ENCODE measurements at places on chromosomes 3 and 15. TPM values are rescaled to one million over a fixed set of nuclear protein-coding genes. Genes with fewer than 3 reads are reported as not detected.

DNA sequence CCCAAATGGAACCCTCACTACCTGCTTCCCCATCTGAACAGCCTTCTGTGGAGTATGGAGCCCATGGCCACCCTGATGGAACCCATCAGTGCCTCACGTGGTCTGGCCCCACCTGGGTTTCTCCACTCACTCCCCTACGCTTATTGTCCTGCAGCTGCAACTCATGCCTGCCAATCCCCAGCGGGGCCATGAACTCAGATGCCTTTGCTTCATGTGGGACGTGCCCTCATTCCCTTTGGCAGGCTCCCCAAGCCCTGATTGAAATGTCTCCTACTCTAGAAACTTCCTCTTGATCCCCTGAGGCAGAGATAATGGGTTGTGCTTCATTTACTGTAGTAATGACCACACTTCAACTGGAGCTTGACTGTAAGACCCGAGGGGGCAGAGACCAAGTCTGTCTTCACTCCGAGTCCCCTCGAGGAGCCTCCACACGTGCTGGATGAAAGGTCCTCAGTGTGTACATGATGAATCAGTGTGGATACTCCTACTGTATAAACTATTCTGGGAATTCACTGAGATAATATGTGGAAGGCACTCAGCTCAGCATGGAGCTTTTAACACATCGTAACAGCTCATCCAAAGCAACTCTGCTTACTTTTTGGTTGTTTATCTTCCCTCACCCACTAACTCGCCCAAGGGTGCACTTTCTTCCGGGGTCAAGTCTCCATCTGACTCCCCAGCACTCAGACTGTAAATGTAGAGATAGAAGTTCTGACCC lies 232.8 kb upstream of the BHLHE40 start:
- H3K27ac ChIP-seq: peak overlapping the region; percentile 86
- H3K27me3 ChIP-seq: no peaks in the 10 kb centered on the region
- peaks cover 55% of the 10 kb centered on the region for H3K4me1 ChIP-seq

The THAP10 gene
- 1.1 TPM for total RNA-seq

The EAF2 gene
- 1.4 TPM for total RNA-seq

- no peak for DNase-seq
- H3K27ac ChIP-seq: no peak overlapping the region
- H3K36me3 ChIP-seq: no peaks in the 10 kb centered on the region
These were observed 360.7 kb upstream of the ICE2 start for GRCh38 chr15:60839510-60840211.

GRCh38 chr3:19183584-19183983 lies 35.3 kb downstream of the KCNH8 start:
- H3K27me3 ChIP-seq: no peaks in the 10 kb centered on the region
- H3K4me1 ChIP-seq: no peaks in the 10 kb centered on the region
- DNase-seq: no peak
- H3K27ac ChIP-seq: no peak overlapping the region

DNA sequence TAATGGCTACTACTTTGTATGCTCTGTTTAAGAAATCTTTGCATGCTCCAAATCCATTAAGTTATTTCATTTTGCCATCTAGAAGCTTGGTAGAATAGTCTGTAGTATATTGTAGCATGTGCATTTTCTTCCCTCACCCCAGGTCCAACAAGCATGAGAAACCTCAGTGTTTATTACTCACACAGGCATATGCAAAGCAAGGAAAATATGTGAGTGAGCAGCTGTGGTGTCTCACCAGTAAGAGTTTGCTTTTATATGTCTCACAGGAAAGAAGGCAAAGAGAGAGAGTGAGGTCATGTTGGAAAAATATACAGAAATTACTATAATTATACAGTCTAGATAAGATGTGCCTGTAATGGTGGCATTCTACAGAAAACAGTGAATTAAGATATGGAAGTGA lies 312.5 kb downstream of the C3orf38 start:
- no peaks in the 10 kb centered on the region for H3K4me1 ChIP-seq
- H3K27ac ChIP-seq: no peak overlapping the region
- H3K27me3 ChIP-seq: no peaks in the 10 kb centered on the region
- no peaks in the 10 kb centered on the region for H3K36me3 ChIP-seq
- H3K4me3 ChIP-seq: no peak overlapping the region
- peak; percentile 35 for DNase-seq

The EEFSEC gene
- total RNA-seq: 4.4 TPM

- H3K4me3 ChIP-seq: peak overlapping the region; percentile 45
- H3K27ac ChIP-seq: peak overlapping the region; percentile 95
- peak; percentile 85 for DNase-seq
- no peaks in the 10 kb centered on the region for H3K36me3 ChIP-seq
- no peaks in the 10 kb centered on the region for H3K27me3 ChIP-seq
These were observed 34.1 kb upstream of the ATG7 start for GRCh38 chr3:11238060-11238459.

DNA sequence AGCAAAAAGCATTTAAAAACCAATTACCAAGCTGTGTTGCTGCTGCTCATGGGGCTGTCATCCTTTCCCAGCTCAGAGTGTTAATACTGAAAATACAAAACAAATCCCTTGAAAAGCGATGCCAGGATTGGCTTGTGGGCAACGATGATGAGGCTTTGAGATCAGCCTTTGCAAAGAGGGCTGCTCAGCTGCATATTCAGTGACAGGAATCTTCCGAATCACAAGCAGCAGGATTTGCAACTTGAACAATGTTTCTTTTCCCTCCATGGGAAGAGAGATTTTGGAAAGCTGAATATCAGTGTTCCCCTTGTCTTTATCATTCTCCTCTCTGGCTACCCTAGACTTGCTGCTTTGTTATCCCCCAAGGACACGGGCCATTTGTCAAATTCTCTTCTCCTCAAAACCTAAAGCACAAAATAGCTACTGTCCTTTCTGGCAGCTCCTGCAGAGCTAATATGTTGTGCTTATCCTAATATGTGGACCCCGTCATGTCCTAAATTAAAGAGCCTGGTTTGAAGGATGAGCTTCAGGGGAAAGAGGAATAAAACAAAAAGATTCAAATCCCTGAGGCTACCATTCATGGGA lies 375.8 kb downstream of the GAP43 start:
- H3K4me3 ChIP-seq: no peak overlapping the region
- peak overlapping the region; percentile 88 for H3K27ac ChIP-seq
- H3K36me3 ChIP-seq: no peaks in the 10 kb centered on the region
- H3K4me1 ChIP-seq: peaks cover 43% of the 10 kb centered on the region
- H3K27me3 ChIP-seq: no peaks in the 10 kb centered on the region

DNA sequence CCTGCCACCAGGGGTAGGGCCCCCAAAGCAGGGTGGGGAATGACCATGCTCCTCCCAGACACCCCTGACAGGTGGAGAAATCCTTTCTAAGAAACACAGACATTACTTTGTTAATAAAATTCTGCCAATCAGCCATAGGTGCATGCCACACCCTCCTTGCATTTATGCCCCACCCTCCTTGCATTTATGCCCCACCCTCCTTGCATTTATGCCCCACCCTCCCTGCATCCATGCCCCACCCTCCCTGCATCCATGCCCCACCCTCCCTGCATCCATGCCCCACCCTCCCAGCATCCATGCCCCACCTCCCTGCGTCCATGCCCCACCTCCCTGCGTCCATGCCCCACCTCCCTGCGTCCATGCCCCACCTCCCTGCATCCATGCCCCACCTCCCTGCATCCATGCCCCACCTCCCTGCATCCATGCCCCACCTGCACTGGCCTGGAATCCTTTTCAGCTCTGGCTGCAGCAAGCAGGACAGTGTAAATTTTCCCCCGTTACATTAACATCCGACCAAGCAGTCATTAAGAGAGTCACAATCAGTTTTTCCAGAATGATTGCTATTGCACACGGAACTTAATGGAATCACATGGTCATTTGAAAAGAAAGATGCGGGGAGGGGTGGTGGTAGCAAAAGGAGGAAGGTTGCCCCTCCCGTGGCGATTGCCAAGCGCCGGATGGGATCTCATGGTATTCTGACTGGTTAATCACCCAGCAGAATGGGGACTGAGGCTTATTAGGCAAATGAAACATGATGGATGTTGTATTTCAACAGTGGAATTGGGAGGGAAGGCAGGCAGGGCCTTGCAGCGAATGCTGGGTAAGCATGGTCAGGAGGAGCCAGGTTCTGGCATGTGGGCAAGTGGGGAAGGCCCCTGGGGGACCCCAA lies 91.2 kb downstream of the TLE3 start:
- no peak overlapping the region for H3K27ac ChIP-seq
- H3K36me3 ChIP-seq: no peaks in the 10 kb centered on the region
- peak; percentile 18 for DNase-seq

DNA sequence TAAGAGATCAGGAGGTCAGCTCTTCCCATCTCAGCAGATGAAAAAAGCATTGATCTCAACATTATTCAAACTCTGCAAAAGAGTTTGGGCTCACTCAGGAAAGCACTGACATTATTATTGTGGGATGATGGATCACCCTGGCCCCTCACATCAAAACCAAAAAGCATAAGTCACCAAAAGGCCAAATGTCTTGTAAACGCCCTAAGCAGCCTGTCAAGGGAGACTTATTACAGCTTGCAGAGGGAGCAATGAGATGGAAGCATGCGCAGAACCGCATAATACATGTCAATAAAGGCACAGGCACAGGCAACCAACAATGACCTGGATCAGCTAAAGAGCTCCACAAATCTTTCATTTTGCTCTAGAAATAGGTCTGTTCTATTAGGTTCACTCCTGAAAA lies 4.6 kb downstream of the FSIP1 start:
- no peak overlapping the region for H3K27ac ChIP-seq
- H3K4me3 ChIP-seq: no peak overlapping the region
- no peaks in the 10 kb centered on the region for H3K36me3 ChIP-seq
- no peaks in the 10 kb centered on the region for H3K27me3 ChIP-seq
- no peaks in the 10 kb centered on the region for H3K4me1 ChIP-seq

GRCh38 chr15:63449731-63450130 lies 54.7 kb upstream of the USP3 start:
- H3K4me1 ChIP-seq: no peaks in the 10 kb centered on the region
- no peaks in the 10 kb centered on the region for H3K36me3 ChIP-seq

The TMEM40 gene
- total RNA-seq: not detected

The RPL39L gene
- 9.1 TPM for total RNA-seq

DNA sequence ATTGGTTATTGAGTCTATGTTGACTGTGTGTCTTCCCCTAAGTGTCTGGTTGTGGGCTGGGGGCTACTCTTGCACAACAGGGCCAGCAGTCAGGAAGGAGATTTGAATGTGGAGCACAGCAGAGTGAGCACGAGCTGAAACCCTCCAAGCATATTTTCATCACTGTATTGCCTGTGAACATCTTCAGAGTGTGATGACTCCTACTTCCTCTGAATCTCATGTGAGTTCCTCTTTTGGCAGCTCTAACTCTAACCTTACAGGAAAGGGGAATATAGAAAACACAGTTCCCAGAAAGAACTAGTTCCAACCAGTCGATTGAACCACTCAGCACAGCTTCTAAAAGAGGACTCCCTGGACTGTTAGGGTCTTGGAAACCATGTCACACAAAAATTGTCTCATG lies 211.6 kb downstream of the RAP2B start:
- DNase-seq: peak; percentile 75
- no peaks in the 10 kb centered on the region for H3K36me3 ChIP-seq
- no peaks in the 10 kb centered on the region for H3K27me3 ChIP-seq
- no peak overlapping the region for H3K27ac ChIP-seq
- H3K4me1 ChIP-seq: no peaks in the 10 kb centered on the region

DNA sequence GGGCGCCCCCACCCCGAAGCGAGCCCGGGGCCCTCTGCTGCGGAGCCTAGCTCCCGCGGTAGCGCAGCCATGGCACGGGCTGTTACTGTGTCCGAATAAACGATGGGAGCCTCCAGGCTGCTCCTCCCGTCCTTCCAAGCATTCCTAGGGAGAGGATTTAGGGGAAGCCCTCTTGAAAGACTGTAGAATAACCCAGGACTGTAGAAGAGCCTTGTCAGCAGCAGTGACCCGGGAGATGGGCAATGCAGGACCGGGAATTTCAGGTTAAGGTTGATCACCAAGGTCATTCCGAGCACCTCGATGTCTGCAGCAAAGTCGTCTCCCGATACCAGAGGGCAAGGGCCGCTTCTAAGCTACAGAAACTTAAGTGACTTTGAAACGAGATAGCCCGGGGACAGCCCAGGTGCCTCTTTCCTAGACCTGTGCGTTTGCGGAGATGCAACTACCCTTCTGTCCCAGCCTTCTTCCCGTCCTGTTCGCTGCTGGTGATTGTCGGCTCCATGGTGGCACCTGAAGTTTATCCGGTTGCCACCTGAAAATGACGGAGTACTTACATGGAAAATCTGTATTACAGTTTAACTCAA lies 753 bp upstream of the MYO5A start:
- no peak for DNase-seq
- H3K36me3 ChIP-seq: no peaks in the 10 kb centered on the region
- peaks cover 20% of the 10 kb centered on the region for H3K27me3 ChIP-seq
- no peak overlapping the region for H3K27ac ChIP-seq

DNA sequence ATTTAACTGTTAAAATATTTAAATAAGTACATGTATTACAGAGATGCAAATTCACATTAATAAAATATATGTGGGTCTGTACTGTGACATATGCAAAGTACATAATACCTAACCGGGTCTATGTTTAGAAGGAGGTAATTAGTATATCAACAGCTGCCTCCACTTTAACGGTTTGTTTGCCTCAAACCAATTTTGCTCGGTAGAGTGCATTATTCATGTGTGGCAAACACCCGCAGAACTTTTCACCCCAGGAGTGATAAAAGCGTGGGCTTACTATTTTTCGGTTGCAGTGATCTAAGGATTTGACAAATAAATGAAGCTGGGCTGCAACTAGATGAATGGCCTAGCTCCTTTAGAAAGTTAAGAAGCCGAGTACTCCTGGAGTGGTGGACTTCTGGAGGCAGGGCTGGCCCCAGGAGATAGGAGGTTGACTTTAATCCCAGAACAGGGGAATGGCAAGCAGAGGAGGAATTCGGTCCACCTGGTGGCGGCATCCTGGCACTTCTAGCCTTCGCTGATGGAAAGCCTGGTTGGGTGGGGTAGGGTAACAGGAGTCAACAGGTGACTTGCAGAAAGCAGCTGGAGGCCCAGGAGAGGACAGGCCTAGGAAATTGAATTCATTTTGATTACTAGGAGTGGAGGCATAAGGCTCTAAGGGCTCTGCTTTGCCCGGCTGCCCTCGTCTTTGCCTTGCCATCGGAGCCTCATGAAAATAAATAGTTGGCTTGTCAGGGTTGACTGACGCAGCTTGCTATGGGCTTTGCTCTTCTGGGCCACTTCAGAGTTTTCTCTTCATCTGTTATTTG lies 2.4 kb downstream of the SLCO3A1 start:
- H3K27me3 ChIP-seq: no peaks in the 10 kb centered on the region
- no peaks in the 10 kb centered on the region for H3K36me3 ChIP-seq
- DNase-seq: peak; percentile 14

GRCh38 chr15:52213206-52213605 lies 22.0 kb upstream of the GNB5 start:
- no peak overlapping the region for H3K27ac ChIP-seq
- H3K36me3 ChIP-seq: no peaks in the 10 kb centered on the region
- H3K4me1 ChIP-seq: no peaks in the 10 kb centered on the region
- no peak overlapping the region for H3K4me3 ChIP-seq

The PCSK6 gene
- total RNA-seq: 0.72 TPM

The ATP13A5 gene
- not detected for total RNA-seq

All from osteoblast (primary cell).